Fibroblast of skin of abdomen (primary cell): ENCODE measurements at places on chromosomes 6 and 20.

- peak; percentile 33 for DNase-seq
Measured at GRCh38 chr20:35551503-35551902, 9.6 kb downstream of the ERGIC3 start.

GRCh38 chr6:18243302-18243893, 20.9 kb downstream of the DEK start:
- no peak for DNase-seq

GRCh38 chr6:109478841-109479624, 4.0 kb downstream of the ZBTB24 start:
- DNase-seq: no peak

DNA sequence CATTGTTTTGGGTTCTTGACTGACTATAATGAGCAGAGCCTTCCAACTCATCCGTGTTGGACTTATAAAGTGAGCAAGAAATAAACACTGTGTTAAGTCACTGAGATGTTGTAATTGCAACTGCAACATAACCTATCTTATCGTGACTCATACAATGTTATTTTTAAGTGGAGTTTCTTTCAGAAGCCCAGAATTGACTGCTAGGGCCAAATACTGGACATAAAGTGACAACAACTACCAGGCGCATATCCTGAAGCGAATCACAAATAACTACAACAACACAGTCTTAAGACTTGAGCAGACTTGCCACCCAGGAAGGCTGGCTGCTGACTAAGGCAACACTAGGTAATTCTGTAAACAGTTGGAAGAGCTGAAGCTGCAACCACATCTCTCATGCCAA, 326.6 kb downstream of the COL12A1 start:
- peak; percentile 74 for DNase-seq

DNA sequence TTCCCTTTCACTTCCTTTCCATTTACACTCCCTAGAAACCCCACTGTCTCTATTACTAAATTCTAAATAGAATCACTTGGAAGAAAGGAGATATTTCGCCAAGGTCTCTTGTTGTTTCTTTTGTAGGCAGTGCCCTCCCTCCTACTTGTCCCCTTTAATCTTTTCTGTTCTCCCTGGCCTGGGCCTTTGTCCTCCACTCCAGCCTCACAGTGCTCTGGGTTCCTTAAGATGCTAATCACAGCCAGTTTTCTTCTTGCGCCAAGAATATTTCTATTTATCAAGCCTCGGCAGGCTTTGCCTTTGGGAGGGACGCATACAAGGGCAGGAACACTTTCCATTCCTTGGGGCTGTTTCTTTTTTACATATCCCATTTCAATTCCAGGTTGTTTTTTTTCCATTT, 520.6 kb upstream of the CHD6 start:
- no peak for DNase-seq

DNA sequence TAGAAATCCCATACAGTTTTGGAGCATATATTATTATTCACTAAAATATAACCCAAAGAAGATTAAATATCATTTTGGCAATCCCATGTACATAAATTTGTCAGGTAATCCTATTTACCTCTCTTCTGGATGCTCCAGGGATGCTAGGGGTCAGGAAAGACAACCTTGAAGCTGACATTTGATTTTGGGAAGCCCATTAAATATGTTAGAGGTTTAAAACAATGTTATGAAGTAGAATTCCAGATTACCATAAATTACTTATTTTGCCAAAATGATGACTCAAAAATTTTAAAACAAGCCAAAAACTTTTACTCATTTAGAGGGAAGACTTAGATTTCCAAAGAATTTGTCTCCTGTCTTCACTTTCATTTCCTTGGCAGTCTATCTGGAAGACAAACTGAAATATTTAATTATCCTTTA, 9.2 kb upstream of the IL22RA2 start:
- no peak for DNase-seq

GRCh38 chr20:15976047-15976736, 597.1 kb downstream of the KIF16B start:
- DNase-seq: no peak

DNA sequence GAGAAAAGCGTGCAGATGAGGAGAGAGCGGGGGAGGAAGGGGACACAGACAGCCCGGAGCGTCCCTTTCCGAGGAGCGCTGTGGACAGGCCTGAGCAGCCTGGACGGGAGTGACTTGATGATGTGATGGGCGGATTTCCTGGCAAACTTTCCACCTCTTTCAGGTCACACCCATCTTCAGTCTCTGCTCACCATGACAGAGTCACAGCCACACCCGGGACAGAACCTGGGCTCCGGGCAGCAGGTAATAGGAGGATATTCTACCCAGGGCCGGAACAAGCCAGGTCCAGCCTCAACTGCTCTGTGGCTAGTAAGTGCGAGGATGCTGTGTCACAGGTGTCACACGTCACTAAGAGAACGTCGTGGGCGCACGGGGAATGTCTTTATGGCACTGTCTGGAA, 84.3 kb downstream of the THBS2 start:
- no peak for DNase-seq

DNA sequence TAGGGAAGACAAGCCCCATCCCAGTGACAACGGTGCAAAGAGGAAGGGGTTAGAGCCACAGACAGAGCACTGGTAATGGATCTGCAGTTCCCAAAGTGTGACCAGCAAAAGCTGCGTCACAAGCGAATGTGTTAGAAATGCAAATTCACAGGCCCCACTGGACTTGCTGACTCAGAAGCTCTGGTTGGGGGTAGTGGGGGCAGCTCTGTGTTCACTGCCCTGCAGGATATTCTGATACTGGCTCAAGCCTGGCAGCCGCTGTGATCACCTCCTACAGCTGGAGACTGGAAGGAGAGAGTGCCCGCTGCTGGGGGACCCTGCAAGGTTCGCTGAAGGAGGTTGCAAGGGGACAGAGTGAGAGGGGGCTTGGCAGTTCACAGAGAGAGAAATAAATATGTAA, 179.7 kb upstream of the CDH4 start:
- DNase-seq: no peak

DNA sequence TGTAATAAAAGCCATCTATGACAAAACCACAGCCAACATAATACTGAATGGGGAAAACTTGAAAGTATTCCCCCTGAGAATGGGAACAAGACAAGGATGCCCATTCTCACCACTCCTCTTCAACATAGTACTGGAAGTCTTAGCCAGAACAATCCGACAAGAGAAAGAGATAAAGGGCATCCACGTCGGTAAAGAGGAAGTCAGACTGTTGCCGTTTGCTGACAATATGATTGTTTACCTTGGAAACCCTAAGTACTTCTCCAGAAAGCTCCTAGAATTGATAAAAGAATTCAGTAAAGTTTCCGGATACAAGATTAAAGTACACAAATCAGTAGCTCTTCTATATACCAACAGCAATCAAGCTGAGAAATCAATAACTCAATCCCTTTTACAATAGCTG, 14.0 kb upstream of the RUNX2 start:
- DNase-seq: no peak

DNA sequence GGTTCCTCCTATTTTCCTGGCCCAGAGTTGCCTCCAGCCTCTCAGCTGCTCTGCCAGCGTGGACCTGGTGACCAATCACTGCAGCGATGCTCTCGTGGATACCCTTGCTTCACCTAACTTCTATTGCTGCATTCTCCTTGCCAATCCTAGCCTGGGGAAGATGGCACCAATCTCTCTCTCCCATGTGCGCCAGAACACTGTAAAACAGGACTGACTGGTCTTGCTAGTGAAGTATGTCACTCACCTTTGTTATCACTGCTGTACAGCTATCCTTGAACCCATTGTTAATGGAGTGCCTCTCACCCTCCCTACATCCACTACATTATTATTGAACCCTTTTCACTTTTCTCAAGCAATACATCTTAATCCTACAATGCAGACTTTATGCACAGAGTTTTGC, 80.1 kb downstream of the LYRM4 start:
- DNase-seq: no peak

- DNase-seq: no peak
Measured at GRCh38 chr6:25578538-25578937, 73.5 kb upstream of the SCGN start.

DNA sequence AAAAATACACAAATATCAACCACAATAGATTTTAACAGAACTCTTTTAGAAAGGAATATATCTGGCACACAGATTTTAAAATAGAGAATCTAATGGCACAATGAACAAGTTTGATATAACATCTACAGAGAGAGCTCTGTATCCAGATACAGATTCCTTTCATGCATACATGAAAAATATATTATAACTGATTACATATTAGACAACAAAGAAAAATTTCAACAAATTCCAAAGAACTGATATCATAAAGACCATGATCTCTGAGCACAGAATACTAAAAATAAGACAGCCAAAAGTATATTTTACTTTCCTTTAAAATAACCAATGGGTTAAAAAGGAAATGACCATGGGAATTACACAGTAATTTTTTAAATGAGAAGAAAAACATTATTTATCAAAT, 74.1 kb upstream of the MAP7 start:
- no peak for DNase-seq

GRCh38 chr20:51444467-51444866, 98.1 kb downstream of the NFATC2 start:
- peak; percentile 83 for DNase-seq

DNA sequence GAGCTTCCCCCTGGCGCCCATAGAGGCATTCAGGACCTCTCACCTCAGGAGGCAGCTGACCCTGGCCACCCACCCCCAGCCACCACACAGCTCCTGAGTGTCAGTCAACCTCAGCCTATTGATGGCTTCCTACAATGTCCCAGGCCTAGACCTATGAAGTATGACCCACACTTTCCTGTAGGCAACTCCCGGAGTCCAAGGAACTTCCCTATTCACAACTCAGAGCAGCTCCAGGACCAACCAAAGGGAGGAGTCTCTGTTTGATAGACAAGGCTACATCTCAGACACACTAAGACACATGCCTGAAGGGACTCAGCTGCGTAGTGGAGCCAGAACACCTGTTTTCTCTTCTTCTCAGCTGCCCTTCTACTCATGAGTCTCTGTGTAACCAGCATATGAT, 169.1 kb downstream of the MAFB start:
- no peak for DNase-seq

DNA sequence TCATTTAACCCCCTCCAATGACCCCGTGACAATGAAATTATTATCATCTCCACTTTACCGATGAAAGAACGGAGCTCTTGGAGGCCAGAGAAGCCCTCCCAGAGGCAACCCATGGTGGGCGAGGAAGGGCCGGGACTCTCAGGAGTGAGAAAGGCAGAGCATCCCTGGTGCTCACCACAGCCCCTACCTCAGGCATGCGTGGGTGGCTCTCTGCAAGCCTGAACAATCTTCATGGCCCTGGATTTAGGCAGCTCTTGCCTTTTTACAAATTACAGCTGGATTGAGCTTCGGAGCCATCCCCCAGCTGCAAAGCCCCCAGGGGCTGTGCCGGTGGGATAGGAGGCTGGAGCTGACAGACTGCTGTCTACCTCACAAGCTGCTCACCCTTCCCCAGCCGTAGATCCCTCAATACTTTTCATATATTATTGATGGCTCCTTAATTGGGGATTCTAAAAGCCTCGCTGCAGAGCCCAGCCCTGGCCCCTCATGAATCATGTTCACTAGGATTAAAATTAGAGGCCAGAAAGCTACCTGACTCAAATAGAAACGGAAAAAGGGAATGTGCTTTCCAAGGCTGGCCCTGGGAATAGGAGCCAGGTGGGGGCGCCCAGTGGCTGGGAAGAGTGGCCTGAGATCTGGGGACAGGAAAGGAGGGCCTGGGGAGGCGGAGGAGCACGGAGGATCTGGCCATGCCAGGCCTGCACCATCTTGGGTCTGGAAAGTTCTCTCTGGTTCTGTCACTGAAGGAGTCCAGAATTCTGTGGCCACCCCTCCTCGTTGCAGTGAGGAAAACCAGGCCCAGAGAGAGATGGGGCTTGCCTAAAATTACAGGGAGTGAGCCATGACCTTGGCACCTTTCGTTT, 29.1 kb downstream of the CPNE5 start:
- DNase-seq: no peak

DNA sequence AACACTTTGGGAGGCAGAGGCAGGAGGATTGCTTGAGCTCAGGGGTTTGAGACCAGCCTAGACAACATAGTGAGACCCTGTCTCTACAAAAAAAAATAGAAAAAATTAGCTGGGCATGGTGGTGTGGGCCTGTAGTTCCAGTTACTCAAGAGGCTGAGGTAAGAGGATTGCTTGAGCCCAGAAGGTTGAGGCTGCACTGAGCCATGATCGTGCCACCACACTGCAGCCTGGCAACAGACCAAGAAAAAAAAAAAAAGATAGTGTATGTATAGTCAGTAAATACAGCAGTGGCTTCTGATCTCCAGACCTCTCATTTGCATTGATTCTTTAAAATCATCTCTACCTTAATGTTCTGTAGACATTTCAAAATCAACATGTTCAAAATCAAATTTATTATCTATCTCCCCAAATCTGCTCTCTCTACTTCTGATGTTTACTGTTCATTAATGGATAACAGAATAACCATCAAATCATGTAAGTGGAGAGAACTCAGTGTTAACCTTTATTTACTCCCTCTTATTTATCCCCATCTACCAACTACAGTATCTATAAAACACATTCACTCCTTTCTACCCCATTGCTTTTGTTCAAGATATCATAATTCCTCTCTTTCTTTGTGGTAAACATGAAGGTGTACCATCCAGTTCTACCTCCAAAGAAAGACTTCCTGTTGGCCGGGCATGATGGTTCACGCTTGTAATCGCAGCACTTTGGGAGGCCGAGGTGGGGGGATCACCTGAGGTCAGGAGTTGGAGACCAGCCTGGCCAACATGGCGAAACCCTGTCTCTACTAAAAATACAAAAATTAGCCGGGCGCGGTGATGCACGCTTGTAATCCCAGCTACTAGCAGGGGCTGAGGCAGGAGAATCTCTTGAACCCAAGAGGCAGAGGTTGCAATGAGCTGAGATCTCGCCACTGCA, 7.7 kb downstream of the PROCR start:
- no peak for DNase-seq

GRCh38 chr6:160004419-160005175, 35.7 kb downstream of the IGF2R start:
- no peak for DNase-seq

DNA sequence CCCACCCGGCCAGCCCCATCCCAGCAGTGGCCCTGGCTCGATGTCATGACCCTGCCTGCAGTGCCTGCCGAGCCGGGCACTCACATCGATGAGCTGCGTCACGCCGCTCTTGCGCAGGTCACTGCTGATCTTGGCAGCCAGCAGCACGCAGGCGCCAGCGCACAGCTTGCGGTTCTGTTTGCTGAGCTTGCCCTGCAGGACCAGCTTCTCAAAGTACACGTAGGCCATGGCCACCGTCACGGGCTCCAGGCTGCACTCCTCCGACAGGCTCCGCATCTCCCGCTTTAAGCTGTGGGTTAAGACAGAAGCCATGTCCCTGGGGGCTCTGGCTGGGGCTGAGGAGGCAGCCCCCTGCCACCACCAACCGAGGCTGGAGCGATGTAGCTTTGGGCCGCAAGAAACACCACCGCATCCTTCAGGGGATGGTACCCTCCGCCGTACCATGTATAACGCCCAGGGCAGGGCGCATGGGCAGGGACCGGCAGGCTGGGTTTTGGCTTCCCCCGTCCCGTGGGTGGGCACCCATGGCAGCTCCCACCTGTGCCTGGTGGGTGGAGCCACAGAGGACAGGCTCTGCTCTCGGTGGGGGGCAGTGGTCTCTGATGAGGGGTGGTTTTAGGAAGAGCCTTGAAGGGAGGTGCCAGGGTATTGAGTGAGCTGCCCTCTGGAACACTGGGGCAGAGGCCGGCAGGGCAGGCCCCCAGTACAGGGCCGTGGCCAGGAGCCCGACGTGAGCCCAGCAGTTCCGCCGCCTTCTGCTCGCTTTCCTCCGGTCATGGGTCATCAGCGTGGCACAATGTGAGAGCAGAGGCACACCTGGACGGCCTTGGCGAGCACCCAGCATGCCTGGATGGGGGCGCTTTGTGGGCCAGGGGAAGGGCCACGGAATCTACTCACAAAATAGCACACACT, 4.5 kb downstream of the RPS21 start:
- no peak for DNase-seq

GRCh38 chr6:150978624-150979023, 113.1 kb downstream of the MTHFD1L start:
- no peak for DNase-seq
